ENCODE measurements at places on chromosomes 1 and 21.

DNA sequence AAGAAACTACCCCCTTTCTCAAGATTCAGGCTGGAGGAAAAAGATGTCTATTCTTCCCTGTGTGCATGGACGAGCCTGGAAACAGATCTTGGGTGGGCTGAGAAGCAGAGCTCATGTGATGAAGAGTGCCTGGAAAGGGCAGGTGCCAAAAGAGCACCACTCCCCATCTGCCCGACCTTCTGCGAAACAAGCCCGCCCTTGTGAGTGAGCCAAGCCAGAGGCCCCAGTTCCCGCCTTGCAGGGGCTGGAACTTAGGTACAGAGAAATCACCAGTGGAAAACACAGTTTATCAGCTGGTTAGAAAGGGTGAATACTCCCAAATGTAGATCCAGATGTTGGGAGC is 26.7 kb upstream of the A3GALT2 start:
- peak; percentile 68 for DNase-seq

GRCh38 chr21:44838039-44838895 is 20.4 kb upstream of the SUMO3 start:
- no peak for DNase-seq

DNA sequence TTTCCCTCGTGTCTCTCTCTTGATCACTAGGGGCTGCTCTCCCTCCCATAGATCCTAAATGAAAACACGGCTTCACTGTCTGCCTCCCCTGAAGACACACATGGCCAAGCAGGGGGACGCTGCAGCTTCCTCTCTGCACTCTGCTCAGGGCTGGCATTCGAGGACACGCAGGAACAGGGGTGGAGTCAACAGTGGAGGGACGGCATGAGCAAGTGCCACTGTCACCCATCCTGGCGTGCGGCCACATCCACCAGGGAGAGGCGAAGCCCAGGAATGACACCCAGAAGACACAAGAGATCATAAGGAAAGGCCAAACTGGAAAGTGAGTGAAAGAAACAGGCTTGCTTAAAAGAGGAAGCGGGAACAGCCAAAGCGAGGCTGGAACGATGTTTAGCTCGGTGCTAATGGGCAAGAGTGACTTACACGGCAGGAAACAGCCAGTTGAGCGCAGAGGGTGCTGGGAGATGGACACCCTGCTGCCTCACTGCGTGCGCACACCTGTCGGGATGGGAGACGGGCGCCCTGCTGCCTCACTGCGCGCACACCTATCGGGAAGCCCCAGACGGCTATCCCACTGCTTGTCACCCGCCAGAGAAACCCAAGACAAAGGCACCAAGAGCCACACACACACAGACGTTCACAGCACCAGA is 13.6 kb upstream of the C1QTNF12 start:
- no peak for DNase-seq

- DNase-seq = no peak
Observed at GRCh38 chr1:83927701-83928100, 71.2 kb downstream of the TTLL7 start.

Data from fibroblast of pulmonary artery (primary cell).